ENCODE measurements at places on chromosomes 11 and 22. TPM values are rescaled to one million over a fixed set of nuclear protein-coding genes. Genes with fewer than 3 reads are reported as not detected.

Gene OR8G5
- total RNA-seq = not detected

Gene MMP8
- total RNA-seq = not detected

Gene ANKRD13D
- 40.2 TPM for total RNA-seq

- DNase-seq = no peak
- H3K36me3 ChIP-seq = no peaks in the 10 kb centered on the region
- no peak overlapping the region for H3K27ac ChIP-seq
Observed at GRCh38 chr22:30097861-30098260, 17.6 kb downstream of the HORMAD2 start.

DNA sequence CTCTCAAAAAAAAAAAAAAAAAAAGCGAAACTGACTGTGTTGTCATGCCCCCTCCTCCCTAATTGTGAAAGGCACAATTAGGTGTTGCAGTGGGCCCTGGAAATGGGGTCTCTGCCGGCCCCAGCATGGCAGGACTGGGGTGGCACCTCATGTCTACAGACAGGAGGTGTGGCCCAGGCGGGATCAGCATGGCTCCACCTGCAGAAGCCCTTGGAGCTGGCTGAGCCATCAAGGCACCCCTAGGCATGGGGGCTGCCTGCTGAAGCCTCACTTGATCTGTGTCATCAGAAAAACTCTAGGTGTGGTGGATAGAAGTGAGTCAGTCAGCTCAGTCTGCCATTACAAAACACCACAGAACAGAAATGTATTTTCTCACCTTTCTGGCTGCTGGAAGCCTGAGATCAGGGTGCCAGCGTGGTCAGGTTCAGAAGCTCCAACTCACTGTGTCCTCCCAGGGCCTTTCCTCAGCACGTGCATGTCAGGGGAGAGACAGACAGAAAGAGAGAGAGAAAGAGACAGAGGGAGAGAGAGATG is 10.1 kb upstream of the B4GALNT4 start:
- no peaks in the 10 kb centered on the region for H3K36me3 ChIP-seq
- H3K4me1 ChIP-seq = peaks cover 11% of the 10 kb centered on the region
- peaks cover 8% of the 10 kb centered on the region for H3K27me3 ChIP-seq
- no peak overlapping the region for H3K4me3 ChIP-seq

- DNase-seq = peak; percentile 59
- 0 out of 2 replicates have a peak, but pooled peaks cover 4% of the 10 kb centered on the region for H3K27me3 ChIP-seq
- no peak overlapping the region for H3K27ac ChIP-seq
- H3K36me3 ChIP-seq = no peaks in the 10 kb centered on the region
- peaks cover 12% of the 10 kb centered on the region for H3K4me1 ChIP-seq
Observed at GRCh38 chr22:27170491-27170890, 513.1 kb downstream of the MIAT start.

GRCh38 chr11:109784536-109784935 is 308.7 kb upstream of the ZC3H12C start:
- no peak overlapping the region for H3K4me3 ChIP-seq
- no peak for DNase-seq
- H3K27ac ChIP-seq = no peak overlapping the region
- no peaks in the 10 kb centered on the region for H3K27me3 ChIP-seq
- no peaks in the 10 kb centered on the region for H3K4me1 ChIP-seq
- H3K36me3 ChIP-seq = no peaks in the 10 kb centered on the region

DNA sequence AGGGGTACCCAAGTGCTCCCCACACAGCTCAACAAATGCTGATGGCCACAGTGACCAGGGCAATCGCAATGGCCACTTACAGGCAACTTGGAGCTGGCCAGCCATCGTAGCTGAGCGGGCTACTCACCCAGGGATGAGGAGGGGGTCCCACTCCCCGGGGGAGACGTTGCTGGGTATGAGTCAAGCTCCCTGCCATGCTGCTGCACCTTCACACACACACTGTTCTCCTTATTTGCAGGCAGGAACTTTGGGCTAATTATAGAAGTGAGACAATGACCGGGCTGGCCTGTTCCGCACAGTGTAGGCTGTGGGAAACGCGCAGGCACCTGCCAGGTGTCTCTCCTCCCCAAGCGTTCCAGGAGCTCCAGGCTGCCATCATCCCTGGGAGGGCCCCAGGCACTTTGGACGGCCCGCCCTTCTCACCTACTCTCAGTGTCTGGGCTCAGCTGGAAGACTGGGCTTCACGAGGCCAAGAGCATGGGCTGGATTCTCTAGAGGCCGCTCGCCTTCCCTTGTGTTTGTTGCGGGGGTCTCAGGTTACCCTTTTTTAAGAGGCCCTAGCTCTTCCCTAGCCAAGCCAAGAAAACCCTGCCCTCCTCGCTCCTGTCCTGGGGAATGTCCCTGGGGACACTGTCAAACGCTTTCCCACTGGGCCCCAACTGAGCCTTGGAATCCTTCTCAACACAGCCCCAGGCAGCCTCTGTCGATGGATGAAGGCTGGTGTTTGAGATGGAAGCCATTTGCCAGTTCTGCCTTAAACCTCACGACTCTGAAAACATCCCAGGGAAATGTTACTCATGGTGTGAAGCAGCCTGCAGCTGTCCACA is 73.0 kb downstream of the RTL6 start:
- H3K27me3 ChIP-seq = no peaks in the 10 kb centered on the region
- H3K27ac ChIP-seq = no peak overlapping the region
- DNase-seq = no peak
- H3K36me3 ChIP-seq = no peaks in the 10 kb centered on the region
- H3K4me1 ChIP-seq = no peaks in the 10 kb centered on the region

DNA sequence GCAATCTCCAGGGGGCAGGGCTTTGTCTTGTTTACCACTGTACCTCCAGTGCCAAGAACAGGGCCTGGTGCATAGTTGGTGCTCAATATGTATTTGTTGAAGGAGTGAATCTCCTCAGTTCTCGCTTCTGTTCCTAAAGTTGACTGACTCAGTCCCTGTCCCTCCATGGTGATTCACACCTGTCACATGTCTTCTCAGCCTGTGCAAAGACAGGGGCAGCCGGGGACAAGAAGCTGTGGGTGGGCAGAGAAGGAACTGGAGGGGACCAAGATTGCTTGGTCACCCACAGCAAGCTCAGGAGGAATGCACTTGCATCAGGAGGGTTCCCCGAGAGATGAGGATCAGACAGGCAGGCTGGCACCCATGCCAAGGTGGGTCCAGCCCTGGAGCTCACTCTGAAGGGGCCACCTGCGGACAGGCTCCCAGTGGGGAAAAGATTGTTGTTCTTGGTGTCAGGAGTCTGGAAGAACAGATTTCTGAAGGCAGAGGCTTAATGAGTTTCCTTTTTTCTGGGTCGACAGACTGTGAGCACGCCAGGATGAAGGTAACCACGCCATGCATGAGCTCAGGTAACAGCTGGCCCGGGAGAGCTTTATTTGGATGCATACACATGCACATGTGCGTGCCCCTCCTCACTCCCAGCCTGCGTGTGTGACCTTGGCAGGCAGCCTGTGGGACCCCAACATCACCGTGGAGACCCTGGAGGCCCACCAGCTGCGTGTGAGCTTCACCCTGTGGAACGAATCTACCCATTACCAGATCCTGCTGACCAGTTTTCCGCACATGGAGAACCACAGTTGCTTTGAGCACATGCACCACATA is 16.9 kb downstream of the IL17RA start:
- no peak overlapping the region for H3K27ac ChIP-seq
- no peak for DNase-seq
- H3K4me3 ChIP-seq = no peak overlapping the region
- H3K4me1 ChIP-seq = no peaks in the 10 kb centered on the region
- peaks cover 85% of the 10 kb centered on the region for H3K36me3 ChIP-seq
- no peaks in the 10 kb centered on the region for H3K27me3 ChIP-seq

- no peak overlapping the region for H3K27ac ChIP-seq
- DNase-seq = no peak
- no peak overlapping the region for H3K4me3 ChIP-seq
- no peaks in the 10 kb centered on the region for H3K36me3 ChIP-seq
Observed at GRCh38 chr11:102196816-102197215, 86.6 kb downstream of the YAP1 start.

DNA sequence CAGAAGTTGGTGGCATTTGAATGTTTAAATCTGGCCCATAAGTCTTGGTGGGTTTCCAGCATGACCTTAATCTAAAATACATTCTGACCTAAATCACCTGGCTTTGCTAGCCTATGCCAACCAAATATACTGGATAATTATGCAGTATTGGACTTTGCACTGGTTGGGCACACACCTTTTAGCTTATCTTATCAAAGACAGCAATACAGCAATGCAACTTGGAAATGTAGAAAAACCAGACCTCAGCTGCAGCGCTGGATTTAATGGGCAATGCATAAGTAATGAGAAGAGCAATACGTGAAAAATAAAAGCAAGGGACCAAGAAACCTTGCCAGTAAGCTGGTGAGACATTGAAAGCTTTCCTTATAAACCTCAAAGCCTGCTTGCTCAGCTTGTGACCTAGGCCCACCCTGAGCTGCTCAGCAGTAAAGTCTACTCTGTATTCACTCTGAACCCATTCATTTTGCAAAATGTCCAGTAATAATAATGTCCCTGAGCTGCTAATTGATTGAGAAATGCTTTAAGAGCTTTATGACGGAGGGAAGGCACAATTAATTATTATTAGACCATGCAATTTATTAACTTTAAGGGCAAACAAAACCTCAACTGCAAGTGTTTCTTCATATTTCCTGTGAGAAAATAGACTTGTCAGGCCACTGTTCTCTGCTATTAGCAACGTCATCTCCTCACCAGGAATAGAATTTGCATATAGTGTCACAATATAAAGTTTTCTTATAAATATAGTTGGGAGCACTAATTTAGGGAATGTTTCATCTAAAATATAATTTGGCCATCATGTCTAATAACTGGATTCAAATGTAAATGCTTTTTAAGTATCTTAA is 49.4 kb upstream of the CEP295 start:
- H3K36me3 ChIP-seq = no peaks in the 10 kb centered on the region
- no peak overlapping the region for H3K27ac ChIP-seq
- H3K4me3 ChIP-seq = no peak overlapping the region
- no peaks in the 10 kb centered on the region for H3K4me1 ChIP-seq
- no peak for DNase-seq
- no peaks in the 10 kb centered on the region for H3K27me3 ChIP-seq

DNA sequence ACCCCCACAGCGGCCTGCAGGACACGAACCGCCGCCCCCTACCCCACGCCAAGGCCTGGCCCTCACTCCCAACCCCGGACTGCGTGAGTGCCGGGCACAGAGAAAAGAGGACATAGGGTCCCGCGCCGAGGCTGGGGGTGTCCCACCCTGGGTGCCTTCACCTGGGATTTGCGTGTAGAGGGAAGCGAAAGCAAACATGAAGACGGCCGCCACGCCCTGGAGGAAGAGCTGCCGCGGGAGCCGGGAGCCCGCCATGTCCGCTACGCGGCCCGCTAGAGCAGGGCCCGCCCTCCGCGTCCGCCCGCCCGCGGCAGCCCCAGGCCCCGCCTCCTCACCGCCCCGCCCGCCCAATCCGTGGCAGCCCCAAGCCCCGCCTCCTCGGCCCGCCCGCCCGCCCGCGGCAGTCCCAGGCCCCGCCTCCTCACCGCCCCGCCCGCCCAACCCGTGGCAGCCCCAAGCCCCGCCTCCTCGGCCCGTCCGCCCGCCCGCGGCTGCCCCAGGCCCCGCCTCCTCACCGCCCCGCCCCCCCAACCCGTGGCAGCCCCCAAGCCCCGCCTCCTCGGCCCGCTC is at the start of gene LMF2:
TSS of gene LMF2 (minus strand) at position 282 of the 570 bp plus-strand sequence. CDS start at position 255, 27 bp downstream.
- DNase-seq = peak; percentile 71
- H3K36me3 ChIP-seq = peaks cover 57% of the 10 kb centered on the region

GRCh38 chr11:120702656-120703055 is 191.1 kb downstream of the GRIK4 start:
- no peaks in the 10 kb centered on the region for H3K27me3 ChIP-seq
- no peak for DNase-seq
- no peaks in the 10 kb centered on the region for H3K4me1 ChIP-seq

GRCh38 chr11:27698872-27699241 is 1.4 kb downstream of the BDNF start:
- peaks cover 14% of the 10 kb centered on the region for H3K36me3 ChIP-seq
- H3K4me3 ChIP-seq = peak overlapping the region; percentile 66
- peak; percentile 90 for DNase-seq
- H3K27ac ChIP-seq = peak overlapping the region; percentile 84

DNA sequence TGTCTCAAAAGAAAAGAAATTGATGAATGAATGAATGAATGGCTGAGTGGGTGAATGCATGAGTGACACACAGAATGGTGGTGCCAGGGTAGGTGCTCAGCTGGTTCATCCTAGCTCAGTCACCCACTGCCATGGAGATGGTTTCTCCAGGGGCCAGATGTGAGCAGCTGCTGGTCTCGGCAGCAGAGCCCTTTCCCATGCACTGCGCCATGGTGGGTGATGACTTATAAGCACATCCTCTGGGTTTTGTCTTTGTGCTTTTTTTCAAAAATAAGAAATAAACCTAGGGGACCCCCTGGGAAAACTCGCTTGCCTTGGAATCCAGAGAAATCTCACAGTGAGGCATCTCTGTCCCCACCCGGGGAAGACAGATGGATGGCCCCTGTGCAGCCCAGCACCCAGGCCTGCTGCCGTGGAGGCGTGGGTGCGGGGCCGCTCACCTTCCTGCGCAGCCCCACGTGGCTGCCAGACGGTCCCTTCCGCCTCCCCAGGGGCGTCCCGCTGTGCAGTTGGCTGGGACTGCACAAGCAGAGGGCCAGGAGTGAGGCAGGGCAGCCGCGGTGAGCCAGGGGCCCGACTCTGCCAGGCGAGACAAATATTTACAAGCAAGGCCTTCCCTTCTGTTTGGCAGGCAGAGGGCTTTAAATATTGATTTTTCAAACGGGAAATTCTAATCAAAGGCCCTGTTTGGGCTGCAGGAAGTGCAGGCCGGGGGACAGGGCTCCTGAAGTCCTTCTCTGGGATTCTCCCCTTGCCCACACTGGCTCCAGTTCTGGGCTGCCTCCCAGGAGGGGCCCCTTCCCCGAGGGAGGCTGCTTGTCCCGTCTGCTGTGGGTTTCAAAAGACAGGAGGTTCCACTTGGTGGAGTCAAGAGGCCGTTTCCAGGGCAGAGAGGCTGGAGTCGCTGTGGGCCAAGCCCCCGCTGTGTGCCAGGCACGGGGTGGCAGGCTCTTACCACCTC is 24.3 kb downstream of the MPPED1 start:
- DNase-seq = no peak
- no peak overlapping the region for H3K27ac ChIP-seq
- no peak overlapping the region for H3K4me3 ChIP-seq
- no peaks in the 10 kb centered on the region for H3K4me1 ChIP-seq
- H3K27me3 ChIP-seq = peaks cover 28% of the 10 kb centered on the region
- no peaks in the 10 kb centered on the region for H3K36me3 ChIP-seq

DNA sequence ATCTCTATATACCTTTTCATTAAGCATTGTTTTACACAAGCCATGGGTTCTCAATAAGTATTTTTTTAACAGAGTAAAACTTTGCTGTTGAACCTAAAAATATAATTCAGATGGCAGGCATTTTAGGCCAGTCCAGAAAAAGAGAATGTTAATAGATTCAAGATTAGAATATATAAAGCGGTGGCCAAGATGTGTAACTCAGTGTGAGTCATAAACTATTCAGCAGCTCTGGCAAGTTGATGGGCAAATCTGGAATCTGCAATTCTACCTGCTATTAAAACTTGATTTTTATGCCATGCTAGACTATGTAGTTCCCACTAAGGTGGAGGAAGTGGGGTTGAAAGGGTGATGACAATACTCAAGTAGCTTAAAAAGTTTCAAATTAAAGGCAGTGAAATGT is 45.4 kb downstream of the CASP12 start:
- no peaks in the 10 kb centered on the region for H3K27me3 ChIP-seq
- DNase-seq = no peak
- no peak overlapping the region for H3K4me3 ChIP-seq

- H3K27ac ChIP-seq = no peak overlapping the region
- no peaks in the 10 kb centered on the region for H3K36me3 ChIP-seq
- H3K27me3 ChIP-seq = no peaks in the 10 kb centered on the region
- no peaks in the 10 kb centered on the region for H3K4me1 ChIP-seq
Observed at GRCh38 chr11:110179064-110179463, 85.9 kb downstream of the ZC3H12C start.

Measured in SJSA1 (cell line).